ENCODE measurements at places on chromosomes 1 and 21. TPM values are rescaled to one million over a fixed set of nuclear protein-coding genes. Genes with fewer than 3 reads are reported as not detected.

The NCAM2 gene
- 5.8 TPM for polyA plus RNA-seq

The HES3 gene
- polyA plus RNA-seq = not detected

The RTCA gene
- 31.9 TPM for polyA plus RNA-seq

The RPL22 gene
- polyA plus RNA-seq = 572 TPM

The GUCA2A gene
- not detected for polyA plus RNA-seq

The LCE1B gene
- not detected for polyA plus RNA-seq

The AK5 gene
- 6.6 TPM for polyA plus RNA-seq

The NBPF4 gene
- not detected for polyA plus RNA-seq

- no peak for DNase-seq
Measured at GRCh38 chr1:29433830-29434229, 197.5 kb downstream of the PTPRU start.

DNA sequence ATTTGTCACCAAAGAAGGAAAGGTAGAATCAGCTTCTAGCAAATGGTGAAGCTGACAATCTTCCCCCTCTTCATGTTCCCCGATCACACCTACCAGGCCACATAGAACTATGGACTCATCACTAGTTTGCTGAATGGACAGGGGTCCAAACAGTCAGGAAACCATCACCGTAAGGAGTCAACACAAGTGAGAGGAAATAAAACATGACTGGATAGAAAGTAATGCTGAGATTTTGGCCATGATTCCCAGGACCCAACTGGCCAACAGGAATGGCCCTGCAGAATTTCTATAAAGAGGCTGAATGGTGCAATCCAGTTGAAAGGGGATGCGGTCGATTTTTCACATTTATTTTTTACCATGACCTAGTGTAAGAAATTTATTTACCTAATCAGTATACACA lies 10.7 kb downstream of the DDAH1 start:
- no peak for DNase-seq

DNA sequence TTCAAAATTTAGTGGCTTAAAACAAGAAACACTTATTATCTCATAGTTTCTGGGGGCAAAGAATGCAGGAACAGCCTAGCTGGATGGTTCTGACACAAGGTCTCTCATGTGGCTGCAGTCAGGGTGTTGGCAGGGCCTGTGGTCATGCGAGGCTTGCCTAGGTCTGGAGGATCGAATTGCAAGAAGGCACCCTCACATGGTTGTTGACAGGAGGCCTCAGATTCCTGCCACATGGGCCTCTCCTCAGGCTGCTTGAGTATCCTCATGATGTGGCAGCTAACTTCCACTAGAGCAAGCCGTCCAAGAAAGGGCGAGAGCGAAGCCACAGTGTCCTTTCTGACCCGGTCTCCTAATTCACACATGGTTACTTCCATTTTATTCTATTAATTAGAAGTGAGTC lies 6.2 kb upstream of the NRIP1 start:
- DNase-seq = no peak

DNA sequence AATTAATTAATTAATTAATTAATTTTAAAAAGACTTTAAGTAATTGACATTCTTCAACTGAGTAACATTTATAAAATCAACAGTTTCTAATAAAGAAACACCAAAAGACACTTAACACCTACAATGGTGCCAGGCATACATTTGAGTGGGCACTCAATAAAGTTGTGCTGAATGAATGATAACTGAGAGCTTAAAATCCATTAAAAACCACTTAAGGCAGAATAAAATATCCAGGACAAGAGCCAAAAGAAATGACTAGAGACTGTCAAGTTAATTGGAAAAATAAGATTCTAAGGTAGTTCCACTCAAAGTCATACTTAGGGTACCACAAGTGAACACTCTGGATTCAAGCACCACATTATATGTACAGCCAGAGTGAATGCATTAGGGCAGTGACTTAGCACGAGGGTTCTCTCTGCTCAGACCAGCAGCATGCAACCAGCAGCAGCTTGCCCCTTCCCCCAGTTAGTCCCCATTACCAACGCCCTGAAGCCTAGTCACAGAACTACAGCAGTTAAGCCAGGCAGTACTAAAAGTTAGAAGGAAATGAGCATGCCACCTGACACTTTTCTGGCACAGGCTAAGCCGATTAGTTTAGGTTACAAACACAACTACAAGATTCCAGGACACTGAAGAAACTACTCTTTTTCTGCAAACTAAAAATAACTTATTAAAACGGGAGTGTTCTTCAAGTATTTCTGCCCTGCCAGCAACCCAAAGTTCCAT lies 46.5 kb downstream of the LUZP1 start:
- DNase-seq = peak; percentile 47

GRCh38 chr1:165826565-165827267 lies 698 bp upstream of the UCK2 start:
- peak; percentile 56 for DNase-seq

- no peak for DNase-seq
Measured at GRCh38 chr21:15063081-15063813, 1.6 kb downstream of the NRIP1 start.

- DNase-seq = no peak
Measured at GRCh38 chr1:66302815-66303214, 231.1 kb upstream of the SGIP1 start.

GRCh38 chr1:1435106-1435903 lies at the start of gene VWA1:
Gene VWA1 (plus strand): TSS chr1:1435690. CDS start chr1:1435749, 59 bp downstream.
- DNase-seq = peak; percentile 84

- no peak for DNase-seq
Measured at GRCh38 chr1:109975718-109976117, 8.8 kb upstream of the AHCYL1 start.

GRCh38 chr1:61110554-61110953 lies 28.2 kb downstream of the NFIA start:
- DNase-seq = no peak

DNA sequence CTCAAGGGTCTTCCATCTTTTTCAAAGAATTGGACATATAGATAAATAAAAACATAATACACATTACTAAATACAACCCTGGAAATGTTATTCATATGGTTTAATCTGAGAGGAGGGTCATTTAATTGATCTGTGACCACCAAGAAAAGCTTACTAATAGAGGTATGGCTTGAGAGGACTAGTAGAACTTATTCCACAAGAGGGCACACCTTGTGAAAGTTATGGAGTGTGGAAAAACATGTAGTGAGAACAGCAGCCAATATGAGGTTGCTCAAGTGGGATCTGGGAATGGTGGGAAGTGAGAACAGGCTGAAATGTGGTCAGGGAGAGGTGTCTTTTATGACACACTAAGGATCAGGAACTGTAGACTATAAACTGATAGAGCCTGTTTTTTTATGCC lies 973.5 kb upstream of the B3GALT2 start:
- no peak for DNase-seq

GRCh38 chr1:193417403-193417802 lies 231.0 kb upstream of the B3GALT2 start:
- DNase-seq = no peak

DNA sequence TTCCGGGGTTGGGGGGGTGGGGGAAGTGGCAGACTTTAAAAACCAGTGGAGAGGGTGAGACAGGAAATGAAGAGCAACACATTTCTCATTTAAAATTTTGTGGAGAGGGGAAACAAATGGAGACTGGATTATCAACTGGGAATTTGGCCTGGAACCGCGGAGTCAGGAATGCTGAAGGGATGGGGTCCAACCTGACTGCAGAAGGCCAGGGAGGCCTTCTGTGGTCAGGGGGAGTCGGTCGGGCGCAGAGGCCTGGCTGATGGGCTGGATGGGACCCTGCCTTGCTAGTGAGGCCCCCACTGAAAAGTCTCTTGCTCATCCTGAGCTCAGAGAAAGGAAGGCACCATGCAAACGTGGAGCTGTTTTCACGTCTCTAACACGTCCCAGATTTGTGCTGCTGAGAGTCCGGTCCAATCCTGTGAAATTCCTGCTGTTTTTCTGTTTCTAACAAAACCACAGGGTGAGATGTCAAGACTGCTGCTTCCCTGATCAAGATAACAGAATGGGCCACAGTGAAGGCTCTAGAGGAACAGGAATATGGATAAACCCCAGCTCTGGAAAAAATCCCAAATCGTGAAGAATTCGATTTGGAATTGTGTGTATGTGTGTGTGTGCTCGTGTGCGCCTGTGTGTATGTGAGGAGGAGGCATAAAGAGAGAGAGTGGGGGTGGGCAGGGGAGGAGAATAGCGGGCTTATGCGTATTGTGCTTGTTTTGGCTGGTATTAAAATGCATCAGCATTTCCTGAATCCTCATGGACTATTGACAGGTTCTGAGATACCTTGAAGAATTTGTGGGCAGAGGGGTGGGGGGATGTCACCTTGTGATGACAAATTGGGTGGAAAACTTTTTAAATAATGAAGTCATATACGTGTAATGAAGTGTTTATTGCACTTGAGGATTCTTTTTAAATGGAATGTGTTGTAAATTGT lies 117.4 kb downstream of the NGF start:
- DNase-seq = no peak

GRCh38 chr21:34029743-34030528 lies 43.4 kb upstream of the MRPS6 start:
- peak; percentile 24 for DNase-seq

DNA sequence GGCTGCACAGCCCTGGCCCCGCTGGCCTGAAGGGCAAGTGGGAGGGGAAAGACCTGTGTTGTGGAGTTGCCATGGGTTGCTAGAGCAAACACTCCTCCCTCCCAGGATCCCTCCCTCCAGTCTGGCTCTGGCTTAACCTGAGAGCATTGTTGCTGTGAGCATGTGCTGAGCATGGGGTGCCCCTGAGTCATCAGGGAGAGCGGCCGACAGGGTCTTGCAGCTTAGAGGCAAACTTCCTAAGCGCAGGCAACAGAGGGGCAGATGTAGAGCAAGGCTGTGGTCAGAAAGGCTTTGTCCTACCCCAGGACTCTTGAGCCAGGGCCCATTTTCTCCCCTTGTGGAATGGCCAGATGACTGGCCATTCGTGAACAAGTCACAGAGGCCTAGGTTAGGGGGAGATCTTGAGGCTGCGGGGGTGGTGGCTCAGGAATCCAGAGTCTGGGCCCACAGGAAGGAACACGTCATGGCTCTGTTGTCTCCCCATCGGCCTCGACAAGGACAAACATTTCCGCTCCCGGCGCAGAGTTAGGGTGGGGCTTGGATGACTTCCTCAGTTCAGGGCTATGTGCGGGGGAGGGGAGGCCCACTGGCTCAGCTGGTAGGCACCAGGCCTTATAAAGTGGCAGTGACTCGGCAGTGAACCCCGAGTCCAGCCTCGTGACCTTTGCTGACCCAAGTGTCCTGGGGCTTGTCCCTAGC lies 362 bp upstream of the DYNLT4 start:
- peak; percentile 95 for DNase-seq

DNA sequence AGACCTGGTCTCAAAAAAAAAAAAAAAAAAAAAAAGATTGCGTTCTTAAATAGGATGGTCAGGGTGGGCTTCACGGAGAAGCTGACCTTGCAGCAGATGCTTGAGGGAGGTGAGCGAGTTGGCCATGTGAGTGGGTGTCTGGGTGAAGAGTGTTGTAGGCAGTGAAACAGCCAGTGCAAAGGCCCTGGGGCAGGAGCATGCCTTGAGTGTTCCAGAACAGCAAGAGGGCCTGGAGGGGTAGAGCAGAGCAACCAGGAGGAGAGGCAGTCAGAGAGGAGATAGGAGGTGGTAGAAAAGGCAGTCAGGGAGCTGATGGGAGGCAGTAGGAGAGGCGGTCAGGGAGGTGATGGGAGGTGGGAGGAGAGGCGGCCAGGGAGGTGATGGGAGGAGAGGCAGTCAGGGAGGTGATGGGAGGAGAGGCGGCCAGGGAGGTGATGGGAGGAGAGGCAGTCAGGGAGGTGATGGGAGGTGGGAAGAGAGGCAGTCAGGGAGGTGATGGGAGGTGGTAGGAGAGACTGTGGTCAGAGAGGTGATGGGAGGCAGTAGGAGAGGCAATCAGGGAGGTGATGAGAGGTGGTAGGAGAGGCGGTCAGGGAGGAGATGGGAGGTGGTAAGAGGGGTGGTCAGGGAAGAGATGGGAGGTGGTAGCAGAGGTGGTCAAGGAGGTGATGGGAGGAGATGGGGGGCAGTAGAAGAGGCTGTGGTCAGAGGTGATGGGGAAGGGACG lies 20.2 kb upstream of the PADI6 start:
- no peak for DNase-seq

GRCh38 chr1:183830389-183830788 lies 25.5 kb downstream of the RGL1 start:
- DNase-seq = no peak

DNA sequence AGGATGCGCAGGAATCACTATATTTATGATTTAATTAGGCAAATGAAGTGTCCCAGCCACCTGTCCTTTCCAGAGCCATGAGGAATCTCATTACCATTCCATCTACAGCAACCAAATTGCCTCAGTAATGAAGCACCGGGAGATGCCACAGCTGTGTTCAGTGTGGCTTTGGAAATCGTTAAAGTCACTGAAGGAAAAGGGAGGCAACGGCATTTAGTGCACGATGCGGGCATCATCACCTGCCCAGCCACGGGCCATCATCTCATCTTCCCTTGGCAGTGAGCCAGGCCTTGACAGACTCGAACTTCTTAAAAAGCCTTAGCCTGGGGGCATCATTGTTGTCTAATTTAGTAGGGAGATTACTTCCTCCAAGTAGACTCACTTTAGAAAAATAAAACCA lies 67.8 kb downstream of the CNIH3 start:
- no peak for DNase-seq

DNA sequence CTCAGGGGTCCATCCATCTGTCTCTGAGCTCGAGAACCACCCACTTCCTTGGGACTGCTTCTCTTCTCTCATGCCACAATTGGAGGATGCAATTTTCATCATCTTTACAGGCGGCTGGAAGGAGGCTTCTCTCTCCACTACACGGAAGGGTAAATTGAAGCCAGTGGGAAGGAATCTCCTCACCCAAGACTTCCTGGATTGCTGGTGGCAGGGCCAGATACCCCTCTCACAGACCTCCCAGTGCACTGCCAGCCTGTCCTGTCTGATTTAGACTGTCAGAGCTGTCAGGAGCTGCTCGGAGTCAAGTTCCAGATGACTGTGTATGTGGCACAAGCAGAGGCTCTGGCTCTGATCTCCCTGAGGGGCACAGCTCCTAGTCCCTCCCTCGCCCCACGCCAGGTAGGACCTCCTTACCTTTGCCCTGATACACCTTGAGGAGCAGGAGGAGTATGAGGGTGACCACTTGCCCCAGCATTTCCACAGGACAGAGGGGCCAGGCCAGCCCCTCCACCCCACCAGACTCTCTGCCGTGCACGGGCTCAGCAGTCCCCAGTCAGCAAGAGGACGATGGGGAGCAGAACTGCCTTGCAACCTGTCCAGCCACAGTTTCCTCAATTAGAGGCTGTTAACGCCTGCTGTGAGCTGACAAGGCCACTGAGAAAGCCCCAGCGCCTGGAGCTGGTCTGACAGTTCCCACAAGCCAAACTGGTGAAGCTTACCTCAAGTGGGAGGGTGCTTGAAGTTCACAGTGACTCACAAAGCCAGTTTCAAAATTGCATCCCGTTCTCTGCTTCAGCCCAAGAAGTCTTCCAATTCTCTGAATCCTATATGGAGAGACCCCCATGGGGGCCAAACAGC lies at the start of gene CD244:
CD244 (minus strand) TSS at position 685 of the 858 bp plus-strand sequence; CDS start at position 475, 210 bp downstream.
- no peak for DNase-seq

DNA sequence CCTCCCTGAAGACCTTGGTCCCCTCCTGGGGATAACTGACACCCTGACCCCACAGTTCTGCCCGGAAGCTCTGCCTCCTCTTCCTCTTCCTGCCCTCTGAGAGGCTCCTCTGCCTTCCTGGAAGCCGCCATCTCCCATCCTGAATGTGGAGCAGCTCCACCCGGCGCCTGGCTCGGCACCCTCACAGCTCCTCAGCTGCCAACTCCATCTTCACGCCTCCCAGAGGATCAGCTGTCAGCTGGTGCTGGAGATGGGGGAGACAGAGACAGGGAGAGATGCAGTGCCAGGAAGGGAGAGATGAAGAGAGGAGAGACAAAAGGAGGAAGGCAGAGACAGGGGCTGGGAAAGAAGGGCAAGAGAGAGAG lies 210.4 kb upstream of the CSF3R start:
- no peak for DNase-seq

- DNase-seq = no peak
Measured at GRCh38 chr1:21721295-21721985, 52.3 kb upstream of the RAP1GAP start.

GRCh38 chr1:38818175-38818976 lies 41.2 kb downstream of the RRAGC start:
- peak; percentile 47 for DNase-seq

All from hindlimb muscle (tissue), 1 donor.